ENCODE measurements at places on chromosomes 7 and 10. TPM values are rescaled to one million over a fixed set of nuclear protein-coding genes. Genes with fewer than 3 reads are reported as not detected.

GRCh38 chr10:78382772-78383171 is 349.1 kb downstream of the RPS24 start:
- DNase-seq: no peak

DNA sequence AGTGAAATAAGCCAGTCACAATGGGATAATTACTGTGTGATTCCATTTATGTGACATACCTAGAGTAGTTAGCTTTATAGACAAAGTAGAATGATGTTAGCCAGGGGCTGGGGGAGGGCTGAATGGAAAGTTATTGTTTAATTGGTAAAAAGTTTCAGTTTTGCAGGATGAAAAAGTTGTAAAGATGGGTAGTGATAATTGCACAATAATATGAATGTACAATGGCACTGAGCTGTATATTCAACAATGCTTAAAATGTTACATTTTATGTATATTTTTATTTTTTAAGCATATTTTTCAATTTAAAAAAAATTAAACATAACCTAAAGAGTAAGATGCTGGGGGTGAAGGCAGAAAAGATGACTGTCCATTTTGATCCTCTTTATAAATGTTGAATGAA is 216.1 kb upstream of the KAT6B start:
- DNase-seq: no peak

DNA sequence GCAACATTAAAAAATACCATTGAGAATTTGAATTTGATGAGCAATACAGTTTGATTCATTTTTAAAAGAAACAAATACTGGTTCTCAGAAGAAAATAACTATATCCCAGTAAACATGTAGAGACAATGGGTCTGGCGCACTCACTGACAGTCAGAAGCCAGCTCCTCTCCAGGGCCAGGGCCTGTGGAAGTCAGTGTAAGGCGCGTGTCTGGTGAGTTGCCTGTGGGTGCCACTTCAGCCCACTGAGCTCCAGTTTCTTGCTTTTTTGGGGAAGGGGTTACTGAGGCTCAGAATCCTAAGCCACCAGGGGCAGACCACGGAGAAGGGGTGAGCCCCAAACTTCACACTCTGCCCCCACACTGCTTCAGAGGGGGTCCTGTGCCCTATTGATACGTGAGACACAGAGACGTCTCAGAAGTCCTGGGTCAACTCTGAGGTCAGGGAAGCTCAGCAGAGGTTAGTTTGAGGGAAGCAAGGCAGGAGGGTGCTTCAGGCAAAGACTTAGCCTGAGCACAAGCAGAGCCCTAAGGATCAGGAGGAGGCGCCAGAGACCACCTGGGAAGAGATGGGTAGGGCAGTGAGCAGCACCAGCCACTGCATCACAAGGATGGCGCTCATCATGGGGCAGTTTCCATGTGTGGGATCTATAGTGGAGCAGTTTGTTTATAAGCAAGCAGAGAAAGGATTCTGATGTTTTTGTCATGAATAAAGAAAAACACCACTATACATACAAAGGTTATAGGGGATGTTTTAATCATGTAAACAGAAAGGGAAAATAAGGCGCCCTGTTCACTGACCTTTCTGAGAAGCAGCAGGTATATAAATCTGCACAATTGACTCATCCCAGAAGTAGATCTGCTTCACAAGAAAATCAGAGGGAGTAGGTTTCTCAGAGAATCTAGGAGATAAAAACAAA is 95.7 kb downstream of the PKD1L1 start:
- DNase-seq: no peak

DNA sequence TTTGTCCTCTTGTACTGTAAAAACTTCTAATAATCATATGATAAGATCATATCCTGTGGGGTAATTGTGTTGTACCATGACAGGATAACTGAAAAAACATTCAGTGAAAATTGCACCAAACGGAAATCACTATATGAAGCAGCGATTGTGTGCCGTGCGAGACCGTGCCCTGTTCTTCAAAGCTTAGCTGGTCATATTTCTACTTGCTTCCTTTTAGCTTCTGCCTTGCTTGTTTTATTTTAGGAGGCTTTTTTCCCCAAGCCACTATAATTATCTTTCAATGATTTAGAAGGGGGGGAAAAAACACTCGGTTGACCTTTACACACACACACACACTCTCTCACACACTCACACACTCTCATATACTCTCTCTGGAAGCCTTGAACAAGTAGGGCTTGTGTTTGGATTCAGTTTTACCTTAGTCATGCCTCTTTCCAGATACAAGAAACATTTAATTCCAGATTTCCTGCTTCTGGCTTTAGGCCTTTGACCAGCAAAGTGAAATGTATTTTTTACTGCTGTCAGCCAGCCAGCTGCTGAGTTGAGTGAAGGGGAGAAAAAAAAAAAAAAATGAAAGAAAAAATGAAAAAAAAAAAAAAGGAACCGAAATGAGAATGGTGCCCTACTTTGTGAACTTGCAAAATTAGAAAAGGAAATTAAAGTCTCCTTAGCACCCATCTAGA is 181.4 kb downstream of the ARID5B start:
- DNase-seq: peak; percentile 54

GRCh38 chr7:40799-41750 is 151.3 kb upstream of the FAM20C start:
- no peak for DNase-seq

GRCh38 chr7:135917721-135918120 is 59.4 kb downstream of the MTPN start:
- no peak for DNase-seq

GRCh38 chr7:19117091-19117869 is at the start of gene TWIST1:
Gene TWIST1, minus strand, starts transcription at chr7:19117636. Its CDS starts 315 bp downstream, at chr7:19117321.
- no peak for DNase-seq

The FOXI2 gene
- not detected for total RNA-seq

The SPDYE11 gene
- not detected for total RNA-seq

The PAPOLB gene
- total RNA-seq: not detected

Data from foreskin keratinocyte (primary cell).